B cell (primary cell): ENCODE measurements at places on chromosomes 2 and 18.

DNA sequence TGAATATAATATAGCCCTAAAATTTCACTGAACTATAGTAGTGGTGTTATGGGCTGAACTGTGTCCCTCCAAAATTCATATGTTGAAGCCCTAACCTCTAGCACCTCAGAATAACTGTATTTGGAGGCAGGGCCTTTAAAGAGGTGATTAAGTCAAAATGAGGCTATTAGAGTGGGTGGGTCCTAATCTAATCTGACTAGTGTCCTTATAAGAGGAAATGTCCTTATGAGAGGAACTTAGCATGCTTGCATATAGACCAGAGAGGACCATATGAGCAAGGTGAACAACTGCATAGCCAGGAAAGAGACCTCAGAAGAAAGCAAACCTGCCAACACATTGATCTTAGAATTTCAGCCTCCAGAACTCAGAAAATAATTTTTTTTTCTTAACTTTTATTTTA is 238.4 kb downstream of the ZEB2 start:
- no peaks in the 10 kb centered on the region for H3K4me1 ChIP-seq
- H3K27ac ChIP-seq = no peak overlapping the region
- no peak for DNase-seq
- no peak overlapping the region for H3K4me3 ChIP-seq
- no peaks in the 10 kb centered on the region for H3K27me3 ChIP-seq
- no peaks in the 10 kb centered on the region for H3K36me3 ChIP-seq

GRCh38 chr2:216862628-216863398 is 2.9 kb upstream of the TNP1 start:
- no peak overlapping the region for H3K27ac ChIP-seq
- H3K36me3 ChIP-seq = no peaks in the 10 kb centered on the region
- H3K4me3 ChIP-seq = no peak overlapping the region
- no peak for DNase-seq

GRCh38 chr2:169300636-169301530 is 61.5 kb downstream of the LRP2 start:
- H3K4me3 ChIP-seq = no peak overlapping the region
- no peaks in the 10 kb centered on the region for H3K36me3 ChIP-seq
- no peak for DNase-seq
- no peak overlapping the region for H3K27ac ChIP-seq
- H3K27me3 ChIP-seq = no peaks in the 10 kb centered on the region
- no peaks in the 10 kb centered on the region for H3K4me1 ChIP-seq

DNA sequence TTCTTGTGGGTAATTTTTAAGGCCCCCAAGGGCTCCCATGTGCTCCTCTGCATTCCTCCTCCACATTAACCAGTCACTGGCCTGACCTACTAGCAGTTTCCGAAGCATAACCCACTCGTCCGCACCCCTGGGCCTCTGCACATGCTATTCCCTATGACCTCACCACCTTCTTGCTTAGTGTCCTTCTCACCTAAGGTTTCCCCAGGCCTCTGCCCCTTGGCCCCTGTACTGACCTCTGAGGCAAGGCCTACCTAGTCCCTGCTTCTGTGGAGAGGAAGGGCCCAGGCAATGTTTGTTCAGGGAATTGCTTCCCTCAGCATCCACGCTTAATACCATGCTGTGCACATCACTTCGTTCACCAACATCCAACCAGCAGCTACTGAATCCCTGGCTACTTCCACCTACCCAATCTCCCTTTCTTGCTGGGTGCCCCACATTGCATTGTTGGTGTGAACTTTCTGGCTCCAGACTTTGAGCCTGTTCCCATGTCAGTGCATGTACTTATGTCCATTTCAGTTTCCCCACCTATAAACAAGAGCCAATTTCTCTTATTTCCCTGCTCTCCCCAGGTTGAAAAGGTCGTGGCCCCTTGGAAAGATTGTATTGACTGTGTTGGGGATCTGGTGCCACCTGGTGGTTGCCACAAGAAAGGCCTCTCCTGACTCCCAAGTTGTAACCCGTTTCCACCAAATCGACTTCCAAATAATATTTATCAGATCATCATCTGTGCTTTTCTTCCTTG is 19.2 kb upstream of the TMEM177 start:
- no peak overlapping the region for H3K27ac ChIP-seq
- DNase-seq = peak; percentile 58
- no peaks in the 10 kb centered on the region for H3K36me3 ChIP-seq
- no peak overlapping the region for H3K4me3 ChIP-seq

DNA sequence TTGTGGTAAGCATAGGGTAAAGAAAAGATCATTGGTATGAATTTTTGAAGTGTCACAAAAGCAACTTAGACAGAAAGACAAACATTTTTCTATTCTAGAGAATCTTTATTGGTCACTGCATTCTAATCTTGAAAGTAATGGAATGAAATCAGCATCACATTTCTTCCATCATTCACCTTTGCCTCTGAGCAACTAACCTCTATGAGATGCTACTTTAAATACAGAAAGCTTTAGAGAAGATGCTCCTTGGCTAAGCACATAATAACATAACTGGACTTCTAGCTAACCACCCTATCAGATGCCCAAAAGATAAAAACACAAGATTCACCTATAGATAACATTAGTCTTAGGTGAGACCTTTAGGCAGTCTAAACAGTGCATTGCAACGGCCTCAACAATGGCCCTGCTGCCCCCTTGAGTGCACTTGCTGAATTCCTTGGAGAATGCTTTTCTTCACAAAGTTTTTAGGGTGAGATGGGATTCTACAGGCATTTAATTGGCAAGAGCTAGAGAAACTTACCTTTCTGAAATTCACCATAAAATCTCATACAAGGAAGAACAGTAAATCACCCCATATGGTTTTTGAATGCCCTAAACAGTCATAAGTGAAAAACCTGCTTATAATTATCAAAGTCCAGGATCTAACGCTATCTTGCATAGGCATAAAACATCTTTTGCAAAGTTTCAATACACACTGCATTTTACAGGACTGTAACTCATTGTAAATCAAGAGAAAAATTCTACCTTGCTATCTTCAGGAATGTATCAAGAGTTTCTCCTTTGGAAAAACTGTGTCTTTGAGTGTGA is 791.3 kb upstream of the CHAC2 start:
- H3K4me1 ChIP-seq = no peaks in the 10 kb centered on the region
- no peaks in the 10 kb centered on the region for H3K36me3 ChIP-seq
- no peaks in the 10 kb centered on the region for H3K27me3 ChIP-seq
- no peak overlapping the region for H3K4me3 ChIP-seq
- DNase-seq = no peak
- no peak overlapping the region for H3K27ac ChIP-seq

DNA sequence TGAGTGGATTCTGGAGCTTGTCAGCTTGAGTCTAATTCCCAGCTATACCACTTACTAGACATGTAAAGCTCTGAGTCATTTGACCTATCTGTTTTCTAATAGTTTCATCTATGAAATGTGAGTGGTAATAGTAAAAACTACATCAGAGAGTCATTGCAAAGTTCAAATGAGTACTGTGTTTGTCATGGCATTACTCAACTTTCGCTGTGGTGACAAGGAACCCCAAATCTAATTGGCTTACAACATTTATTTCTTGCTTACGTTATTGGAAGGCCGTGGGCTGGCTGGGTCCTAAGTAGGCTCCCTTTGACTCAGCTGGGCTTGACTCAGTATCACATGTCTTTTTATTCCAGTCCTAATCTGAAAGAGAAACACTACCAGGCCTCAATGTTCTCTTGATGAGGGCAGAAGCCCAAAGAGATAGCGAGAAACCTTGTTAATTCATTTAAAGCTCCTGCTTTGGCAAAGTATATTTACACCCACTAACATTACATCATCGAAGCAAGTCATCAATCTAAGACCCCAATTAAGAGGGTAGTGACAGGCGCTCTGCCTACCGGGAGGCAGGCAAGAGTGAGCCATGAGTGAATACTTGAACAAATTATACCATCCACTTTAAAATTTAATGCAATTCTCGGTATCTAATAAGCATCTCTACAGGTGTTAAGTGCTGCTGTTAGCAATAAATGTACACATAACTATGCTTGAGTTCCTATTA is 431.8 kb upstream of the SPHKAP start:
- H3K27me3 ChIP-seq = no peaks in the 10 kb centered on the region
- no peaks in the 10 kb centered on the region for H3K4me1 ChIP-seq
- no peak overlapping the region for H3K27ac ChIP-seq
- H3K4me3 ChIP-seq = no peak overlapping the region
- no peaks in the 10 kb centered on the region for H3K36me3 ChIP-seq
- no peak for DNase-seq

- H3K36me3 ChIP-seq = peaks cover 31% of the 10 kb centered on the region
- H3K4me1 ChIP-seq = peaks cover 28% of the 10 kb centered on the region
- no peak overlapping the region for H3K27ac ChIP-seq
- H3K27me3 ChIP-seq = peaks cover 2% of the 10 kb centered on the region
Observed at GRCh38 chr2:25311865-25312575, 29.7 kb downstream of the DNMT3A start.

- H3K4me3 ChIP-seq = no peak overlapping the region
- DNase-seq = no peak
- H3K27me3 ChIP-seq = no peaks in the 10 kb centered on the region
- no peak overlapping the region for H3K27ac ChIP-seq
- no peaks in the 10 kb centered on the region for H3K36me3 ChIP-seq
Observed at GRCh38 chr2:154462634-154463033, 235.9 kb upstream of the KCNJ3 start.

DNA sequence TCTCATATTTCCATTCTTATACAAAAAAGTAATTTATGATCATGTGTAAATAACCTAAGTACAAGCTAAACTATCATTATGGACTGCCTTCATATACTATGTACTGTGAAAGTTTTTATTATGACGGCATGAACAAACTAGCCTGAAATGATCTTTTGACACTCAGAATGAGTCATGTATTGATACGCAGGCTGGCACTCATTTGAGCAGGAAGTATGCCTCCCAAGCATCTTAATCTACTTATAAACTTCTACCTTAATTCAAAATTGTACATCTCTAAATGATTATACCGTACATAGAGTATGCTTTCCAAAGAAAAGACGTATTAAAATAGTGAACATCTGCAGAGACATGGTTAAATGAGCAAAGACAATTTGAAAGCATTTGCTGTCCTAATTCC is 207.1 kb upstream of the SPOPL start:
- H3K4me3 ChIP-seq = no peak overlapping the region
- no peaks in the 10 kb centered on the region for H3K27me3 ChIP-seq
- DNase-seq = no peak
- H3K27ac ChIP-seq = no peak overlapping the region

- no peaks in the 10 kb centered on the region for H3K27me3 ChIP-seq
- H3K27ac ChIP-seq = no peak overlapping the region
- H3K36me3 ChIP-seq = peaks cover 1% of the 10 kb centered on the region
Observed at GRCh38 chr2:203070701-203071100, 56.0 kb downstream of the NBEAL1 start.

GRCh38 chr2:152415231-152415642 is 80.3 kb downstream of the FMNL2 start:
- H3K27ac ChIP-seq = no peak overlapping the region
- no peak for DNase-seq
- H3K4me3 ChIP-seq = no peak overlapping the region
- no peaks in the 10 kb centered on the region for H3K36me3 ChIP-seq
- H3K27me3 ChIP-seq = no peaks in the 10 kb centered on the region

GRCh38 chr2:65630643-65631042 is 198.2 kb upstream of the SPRED2 start:
- no peaks in the 10 kb centered on the region for H3K36me3 ChIP-seq
- H3K27me3 ChIP-seq = no peaks in the 10 kb centered on the region
- no peak for DNase-seq
- H3K27ac ChIP-seq = no peak overlapping the region

DNA sequence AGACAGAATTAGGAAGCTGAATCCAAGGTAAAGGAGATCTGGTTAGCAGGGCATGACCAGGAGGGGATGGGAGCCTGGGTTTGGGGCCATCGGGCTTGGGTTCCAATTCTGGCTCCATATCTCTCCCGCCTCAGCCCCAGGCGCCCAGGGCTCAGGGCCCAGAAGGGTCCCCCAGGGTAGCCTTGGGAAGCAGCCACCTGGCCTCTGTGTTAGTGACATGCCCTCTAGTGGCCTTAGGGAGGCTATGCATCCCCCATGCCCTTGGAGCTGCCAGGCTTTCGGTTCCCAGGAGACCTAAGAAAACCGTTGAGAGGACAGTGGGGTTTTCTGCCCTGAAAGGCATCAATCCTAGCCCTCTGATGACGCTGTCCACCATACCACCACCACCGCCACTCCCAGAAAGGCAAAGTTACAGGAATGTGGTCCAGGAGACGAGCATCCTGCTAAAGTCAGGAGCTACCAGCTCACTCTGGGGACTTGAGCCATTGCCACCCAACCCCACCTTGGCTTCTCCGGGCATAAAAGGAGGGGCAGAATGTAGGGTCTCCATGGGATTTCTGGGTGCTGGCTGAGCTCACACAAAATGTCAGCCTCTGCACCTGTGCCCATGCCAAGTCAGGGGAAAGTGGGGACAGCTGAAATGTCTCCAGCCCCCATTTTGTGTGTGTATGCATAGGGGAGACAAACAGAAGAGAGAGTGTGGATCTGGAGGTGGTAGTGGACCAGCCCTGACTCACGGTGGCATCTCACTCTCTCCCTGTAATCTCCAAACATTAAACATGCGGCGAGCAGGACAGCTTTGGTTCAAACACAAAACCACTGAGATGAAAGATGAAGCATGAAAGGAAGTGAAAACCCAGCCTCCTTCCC is 56.5 kb downstream of the EMX1 start:
- H3K27ac ChIP-seq = no peak overlapping the region
- no peaks in the 10 kb centered on the region for H3K4me1 ChIP-seq
- no peaks in the 10 kb centered on the region for H3K36me3 ChIP-seq
- no peak overlapping the region for H3K4me3 ChIP-seq
- H3K27me3 ChIP-seq = no peaks in the 10 kb centered on the region

- no peak for DNase-seq
- H3K4me3 ChIP-seq = no peak overlapping the region
- no peak overlapping the region for H3K27ac ChIP-seq
Observed at GRCh38 chr2:120938045-120938771, 202.5 kb downstream of the GLI2 start.

DNA sequence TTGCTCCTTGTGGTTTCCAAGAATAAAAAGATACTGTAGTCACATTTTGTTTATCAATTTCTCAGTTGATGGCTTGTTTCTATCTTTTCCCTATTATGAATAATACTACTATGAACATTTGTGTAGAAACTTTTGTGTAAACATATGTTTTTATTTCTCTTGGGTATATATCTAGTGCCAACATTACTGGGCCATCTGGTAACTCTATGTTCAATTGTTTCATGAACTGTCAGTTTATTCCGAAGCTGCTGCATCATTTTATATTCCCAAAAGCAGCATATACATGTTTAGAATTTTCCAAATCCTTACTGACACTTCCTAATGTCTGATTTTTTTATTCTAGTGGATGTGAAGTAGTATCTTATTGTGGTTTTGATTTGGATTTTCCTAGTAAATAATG is 737.6 kb upstream of the TMEFF2 start:
- no peaks in the 10 kb centered on the region for H3K27me3 ChIP-seq
- DNase-seq = no peak
- no peaks in the 10 kb centered on the region for H3K4me1 ChIP-seq
- H3K4me3 ChIP-seq = no peak overlapping the region
- no peak overlapping the region for H3K27ac ChIP-seq

GRCh38 chr2:96553176-96553956 is 16.8 kb downstream of the ARID5A start:
- no peak overlapping the region for H3K4me3 ChIP-seq
- no peak overlapping the region for H3K27ac ChIP-seq
- no peaks in the 10 kb centered on the region for H3K27me3 ChIP-seq
- peak; percentile 41 for DNase-seq

GRCh38 chr2:202705446-202706020 is 70.8 kb downstream of the FAM117B start:
- no peak for DNase-seq
- no peaks in the 10 kb centered on the region for H3K27me3 ChIP-seq
- H3K27ac ChIP-seq = no peak overlapping the region
- H3K36me3 ChIP-seq = no peaks in the 10 kb centered on the region
- peaks cover 15% of the 10 kb centered on the region for H3K4me1 ChIP-seq

GRCh38 chr2:222713002-222713401 is 41.5 kb downstream of the MOGAT1 start:
- peaks cover 6% of the 10 kb centered on the region for H3K27me3 ChIP-seq
- no peak overlapping the region for H3K4me3 ChIP-seq
- no peak for DNase-seq
- no peak overlapping the region for H3K27ac ChIP-seq
